Activated T-helper 2 cell treated with anti-CD3 and anti-CD28 coated beads, Interferon-gamma antibody, Interleukin-2, Interleukin-4, amounts not matched to agents 10 μg/mL and 5 μg/mL and 100 μg/mL, durations not matched to agents 14 hours and 24 hours and 36 hours (primary cell): ENCODE measurements at places on chromosomes 16 and 17. TPM values are rescaled to one million over a fixed set of nuclear protein-coding genes. Genes with fewer than 3 reads are reported as not detected.

DNA sequence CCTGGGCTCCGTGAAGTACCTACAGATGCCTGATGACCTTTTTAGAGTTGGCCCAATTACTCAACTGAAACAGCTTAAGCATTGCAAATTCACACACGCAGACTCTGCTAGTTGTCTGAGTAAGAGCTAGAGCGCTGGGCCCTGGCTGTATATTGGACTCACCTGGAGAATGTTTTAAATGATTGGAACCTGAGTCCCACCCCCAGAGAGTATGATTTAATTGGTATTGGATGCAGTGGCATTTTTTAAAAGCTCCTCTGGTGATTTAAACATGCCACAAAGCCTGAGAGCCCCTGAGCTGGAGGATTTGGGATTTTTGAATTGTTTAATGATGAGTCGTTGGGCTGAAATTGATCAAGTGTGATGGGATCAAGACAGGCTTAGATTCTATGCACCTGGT, 143.9 kb upstream of the SDK2 start:
- no peak for DNase-seq

DNA sequence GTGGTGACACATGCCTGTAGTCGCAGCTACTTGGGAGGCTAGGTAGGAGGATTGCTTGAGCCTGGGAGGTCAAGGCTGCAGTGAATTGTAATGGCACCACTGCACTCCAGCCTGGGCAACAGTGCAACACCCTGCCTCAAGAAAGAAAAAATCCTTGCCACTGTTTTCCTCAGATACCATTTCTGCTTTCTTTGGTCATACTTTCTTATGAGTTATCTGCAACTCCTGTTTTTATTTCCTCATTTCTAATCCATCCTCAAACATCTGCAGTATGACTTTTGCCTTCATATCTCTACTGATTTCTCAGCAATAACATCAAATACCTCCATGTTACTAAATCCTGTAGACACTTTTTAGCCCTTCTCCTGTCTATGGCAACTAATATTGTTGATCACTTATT, 3.1 kb upstream of the AP2B1 start:
- DNase-seq = no peak

GRCh38 chr16:72055911-72056310, 1.6 kb downstream of the HP start:
- no peak for DNase-seq

DNA sequence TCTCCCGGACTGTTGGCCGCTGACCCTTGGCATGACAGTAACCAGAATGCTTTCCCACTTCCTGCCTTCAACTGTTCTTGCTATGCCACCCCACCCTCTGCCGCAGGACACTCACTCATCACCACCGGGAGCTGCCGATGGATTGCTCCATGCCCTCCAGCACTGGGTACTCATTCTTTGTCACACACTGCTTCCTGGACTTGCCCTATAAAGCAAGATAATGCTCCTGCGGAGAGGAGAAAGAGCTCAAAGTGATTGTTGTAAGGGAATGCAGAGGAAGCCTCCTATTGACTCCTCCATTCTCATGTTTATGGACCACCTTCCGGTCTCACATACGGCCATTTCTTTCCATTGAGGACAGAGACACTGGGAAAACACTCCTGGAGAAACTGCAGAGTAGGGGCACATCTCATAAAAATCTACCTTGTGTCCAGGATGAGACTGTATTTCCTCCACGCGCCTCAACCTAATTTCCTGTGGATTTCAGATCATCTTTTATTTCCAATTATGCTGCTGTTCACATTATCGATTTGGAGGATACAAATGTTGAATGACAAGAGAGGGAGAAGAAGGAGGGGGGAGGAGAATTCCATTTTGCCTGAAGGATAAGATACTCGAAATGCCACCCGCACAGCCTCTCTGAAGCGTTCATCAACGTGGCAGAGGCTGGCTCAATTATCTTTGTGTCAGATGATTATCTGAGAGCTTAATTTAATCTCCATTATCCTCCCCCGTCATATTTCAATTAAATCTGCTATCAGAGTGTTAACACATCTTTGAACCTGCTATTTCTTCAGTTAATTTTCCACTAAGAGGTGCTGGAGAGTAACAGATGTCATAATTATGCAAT, 486.1 kb upstream of the SALL1 start:
- no peak for DNase-seq

DNA sequence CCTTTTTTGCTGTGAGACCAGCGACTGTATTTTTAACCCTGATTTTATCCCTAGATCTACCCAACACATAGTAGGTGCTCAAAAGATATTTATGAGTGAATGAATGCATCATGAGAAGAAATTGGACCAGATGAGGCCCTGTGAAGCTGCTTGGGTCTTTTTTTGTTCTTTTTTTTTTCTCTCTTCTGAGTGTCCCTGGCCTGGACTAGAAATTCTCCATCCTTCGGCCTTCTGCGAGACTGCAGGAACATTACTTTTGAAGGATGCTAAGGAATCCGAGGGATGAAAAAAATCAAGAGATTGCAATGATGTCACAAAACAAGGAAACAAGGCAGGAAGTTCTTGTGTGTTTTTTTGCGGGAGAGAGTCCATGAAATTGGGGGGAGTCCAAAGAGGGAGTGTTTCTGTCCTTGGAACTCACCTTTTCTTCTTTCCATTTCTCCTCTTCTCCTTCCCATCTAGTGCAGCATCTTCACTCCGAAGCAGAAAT, 560 bp upstream of the RUSF1 start:
- DNase-seq = no peak

DNA sequence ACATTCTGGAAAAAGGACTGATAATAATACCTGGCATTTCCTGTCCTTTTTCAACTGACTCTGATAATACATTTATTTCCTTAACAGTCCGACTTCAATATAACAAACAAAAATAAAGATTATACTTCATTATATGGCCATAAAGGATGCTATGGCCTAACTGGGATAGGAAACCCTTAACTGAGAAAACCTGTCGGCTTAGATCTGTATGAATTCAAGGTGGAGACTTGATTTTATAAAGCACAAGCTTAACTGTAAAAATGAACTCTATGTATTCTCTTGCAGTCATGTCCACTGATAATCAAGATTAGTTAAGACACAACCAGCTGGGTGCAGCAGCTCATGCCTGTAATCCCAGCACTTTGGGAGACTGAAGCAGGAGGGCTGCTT, 102.2 kb downstream of the MYO1D start:
- DNase-seq = no peak

DNA sequence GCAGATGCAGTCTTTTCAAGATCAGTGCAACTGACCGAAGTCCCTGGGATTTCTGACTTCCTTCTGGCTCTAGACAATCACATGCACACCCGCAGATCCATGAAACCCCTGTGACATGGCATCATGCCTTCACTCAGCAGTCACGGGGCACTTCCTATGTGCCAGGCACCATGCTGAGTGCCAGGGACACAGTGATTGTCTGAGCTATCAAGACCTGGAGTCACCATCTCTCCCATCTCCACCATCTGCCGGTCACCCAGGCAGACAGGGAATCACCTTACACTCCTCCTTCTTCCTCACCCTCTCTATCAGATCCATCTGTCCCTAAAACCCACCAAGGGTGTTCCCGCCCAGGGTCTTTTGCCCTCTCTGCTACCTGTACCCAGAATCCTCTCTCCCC, 5.3 kb downstream of the BEAN1 start:
- no peak for DNase-seq

DNA sequence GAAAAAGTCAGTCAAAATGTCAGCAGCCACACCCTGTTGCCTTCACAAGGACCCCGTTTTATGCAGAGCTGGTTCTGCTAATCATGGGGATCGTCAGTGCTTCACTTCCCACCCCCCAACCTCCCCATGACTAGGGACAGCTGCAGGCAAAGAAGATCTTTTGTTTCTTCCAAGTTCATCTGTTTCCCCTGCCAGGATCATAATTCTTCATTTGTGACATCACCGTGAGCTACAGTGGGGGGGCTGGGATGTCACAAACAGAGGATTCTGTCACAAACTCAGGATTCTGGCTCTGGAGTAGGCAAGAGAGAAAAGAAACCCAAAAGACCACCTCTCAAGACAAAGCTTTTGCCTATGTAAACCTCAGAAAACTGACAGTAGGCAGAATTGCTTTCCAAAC, 24.7 kb downstream of the DNAJC7 start:
- DNase-seq = no peak

- no peak for DNase-seq
These were observed 6.3 kb upstream of the WDR59 start for GRCh38 chr16:74991268-74991592.

DNA sequence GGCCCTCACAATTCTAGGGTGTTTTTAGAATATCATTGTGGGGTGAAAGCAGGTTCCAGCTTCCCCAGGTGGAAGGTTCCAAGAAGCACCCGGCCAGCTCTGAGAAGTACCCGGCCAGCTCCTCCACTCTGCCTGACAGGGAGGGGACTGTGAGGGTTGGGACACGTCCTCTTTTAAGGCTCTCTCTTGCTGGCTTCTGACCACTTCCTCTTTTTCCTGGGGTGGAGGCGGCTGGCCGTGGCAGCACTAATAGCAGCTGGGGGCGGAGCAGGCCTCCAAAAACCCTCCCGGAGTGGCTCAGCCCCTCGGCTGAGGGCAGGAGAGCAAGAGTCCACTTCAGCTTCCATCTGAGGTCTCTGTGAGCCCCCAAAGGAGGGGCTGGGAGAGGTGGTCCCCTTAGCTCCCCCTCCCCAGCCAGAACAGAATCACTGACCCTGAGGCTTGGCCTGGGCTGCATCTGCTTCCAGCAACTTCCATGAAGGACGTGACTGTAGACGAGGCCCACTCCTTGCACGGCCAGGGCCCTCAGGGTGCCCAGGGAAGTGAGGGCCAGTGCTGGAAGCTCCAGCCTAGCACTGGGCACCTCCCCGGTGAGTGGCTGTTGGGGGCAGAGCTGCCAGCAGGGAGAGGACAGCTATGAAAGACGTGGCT, 26.7 kb upstream of the PLCG2 start:
- no peak for DNase-seq

DNA sequence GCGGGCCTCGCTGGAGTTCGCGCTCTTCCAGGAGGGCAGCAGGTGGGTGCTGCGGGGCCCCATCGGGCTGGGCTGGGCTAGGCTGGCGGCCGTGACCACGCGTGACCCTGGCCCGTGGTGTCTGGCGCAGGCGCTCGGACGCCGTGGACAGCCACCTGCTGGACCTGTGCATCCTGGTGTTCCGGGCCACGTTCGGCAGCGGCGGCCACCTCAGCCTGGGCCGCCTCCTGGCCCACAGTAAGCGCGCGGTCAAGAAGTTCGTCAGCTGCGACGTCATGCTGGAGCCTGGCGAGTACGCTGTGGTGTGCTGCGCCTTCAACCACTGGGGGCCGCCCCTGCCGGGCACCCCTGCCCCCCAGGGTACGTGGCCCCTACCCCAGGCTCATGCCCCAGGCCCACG, 8.0 kb upstream of the PRR35 start:
- DNase-seq = no peak

- no peak for DNase-seq
These were observed 14.0 kb upstream of the TRAP1 start for GRCh38 chr16:3731126-3731935.

DNA sequence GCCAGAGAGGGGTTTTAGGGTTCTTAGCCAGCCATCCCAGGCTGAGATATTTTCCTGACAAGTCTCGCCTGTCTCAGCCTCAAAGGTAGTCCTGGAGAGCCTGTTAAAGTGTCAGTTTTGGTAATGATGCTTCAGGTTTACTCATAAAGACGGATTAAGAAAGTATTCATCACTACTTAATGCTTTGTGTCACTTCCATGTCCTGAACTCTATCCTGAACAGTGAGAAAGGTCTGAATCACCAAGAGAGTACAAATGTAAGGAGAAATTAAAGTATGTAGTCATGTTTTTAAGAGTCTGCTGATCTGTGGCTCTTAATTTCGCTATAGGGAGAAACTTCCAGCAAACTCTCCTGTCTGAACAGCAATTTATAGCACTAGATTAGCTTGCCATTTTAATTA, 14.0 kb downstream of the RPGRIP1L start:
- no peak for DNase-seq

DNA sequence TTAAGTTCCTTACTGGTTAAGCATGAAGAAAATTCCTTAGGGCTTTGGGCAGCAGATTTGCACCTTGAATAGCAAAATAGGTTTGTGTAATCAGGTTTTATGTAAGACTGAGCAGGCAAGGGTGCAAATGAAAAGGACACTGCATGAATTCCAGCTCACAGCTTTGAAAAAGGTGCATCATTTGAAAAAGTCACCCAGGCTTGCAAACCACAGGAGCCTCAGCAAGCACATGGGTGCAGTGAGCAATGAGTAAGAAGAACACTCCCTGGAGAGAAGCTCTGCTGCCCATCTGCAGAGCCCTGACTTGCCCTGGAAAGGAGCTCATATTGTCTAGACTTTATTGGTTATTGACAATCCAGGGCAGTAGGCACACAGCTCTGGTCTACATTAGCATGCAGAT, 165.6 kb upstream of the KCNJ16 start:
- DNase-seq = no peak

GRCh38 chr17:57288040-57288772, 31.9 kb downstream of the MSI2 start:
- DNase-seq = no peak

DNA sequence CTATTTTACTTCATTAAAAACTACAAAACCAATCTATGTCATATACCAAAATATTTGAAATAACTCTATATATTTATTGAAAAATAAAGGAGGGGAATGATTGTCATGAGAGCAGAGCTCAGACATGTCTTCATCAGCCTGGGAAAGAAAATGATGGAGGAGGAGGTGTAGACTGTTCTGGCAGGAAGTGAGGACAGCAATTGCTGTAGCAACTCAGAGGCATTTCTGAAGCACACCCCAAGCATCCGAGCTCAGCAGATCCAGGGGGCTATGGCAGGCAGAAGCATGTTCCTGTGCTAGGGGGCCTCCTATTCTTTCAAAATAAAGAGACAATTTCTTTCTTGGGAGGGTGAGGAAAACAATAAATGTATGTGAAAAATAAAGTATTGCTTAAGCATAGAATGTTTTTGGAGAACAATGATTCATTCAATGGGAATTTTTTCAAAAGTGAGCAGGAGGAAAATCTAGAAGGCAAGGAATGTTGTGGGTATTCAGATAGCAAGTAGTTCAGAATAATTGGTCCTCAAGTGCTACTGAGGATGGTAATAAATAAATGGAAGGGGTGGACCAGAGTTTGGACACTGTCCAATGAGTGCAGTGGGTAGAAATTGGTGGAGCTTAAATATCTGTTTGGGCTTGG, 383.4 kb downstream of the CDH11 start:
- DNase-seq = no peak

DNA sequence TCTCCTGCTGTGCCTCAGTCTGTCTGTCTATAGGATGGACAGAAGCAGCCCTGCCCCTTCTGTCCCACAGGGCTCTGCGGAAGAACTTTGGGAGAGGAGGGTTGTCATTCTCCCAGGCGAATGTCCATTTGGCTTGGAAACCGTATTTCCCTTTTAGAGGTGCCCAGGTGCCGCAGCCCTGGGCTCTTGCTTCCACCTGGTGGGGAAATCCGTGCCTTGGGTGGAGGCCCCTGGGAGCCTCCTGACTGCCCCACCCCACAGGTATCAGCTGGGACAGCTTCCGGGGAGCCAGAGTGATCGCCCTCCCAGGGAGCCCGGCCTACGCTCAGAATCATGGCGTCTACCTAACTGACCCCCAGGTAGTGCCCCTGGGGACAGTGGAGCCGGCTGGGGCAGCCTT, 12.7 kb downstream of the FCSK start:
- no peak for DNase-seq

GRCh38 chr17:56599088-56599487, 5.6 kb downstream of the NOG start:
- DNase-seq = no peak

KRT33B gene
- not detected in 2 replicates for total RNA-seq

CTRB2 gene
- not detected in 2 replicates for total RNA-seq

NXN gene
- 0.43 and 0.48 TPM in 2 replicates for total RNA-seq

CFAP97D1 gene
- not detected in 2 replicates for total RNA-seq

TLCD1 gene
- 8.0 and 8.2 TPM in 2 replicates for total RNA-seq

CCL17 gene
- 0.37 and 1.3 TPM in 2 replicates for total RNA-seq

SOX15 gene
- total RNA-seq = 0.21 and 0.60 TPM in 2 replicates

ADCY9 gene
- 6.0 and 7.7 TPM in 2 replicates for total RNA-seq
